ENCODE measurements at places on chromosomes 5 and 9.

- H3K27ac ChIP-seq: no peak overlapping the region
- H3K27me3 ChIP-seq: peaks cover 57% of the 10 kb centered on the region
- H3K36me3 ChIP-seq: no peaks in the 10 kb centered on the region
- peaks cover 10% of the 10 kb centered on the region for H3K4me1 ChIP-seq
- no peak for DNase-seq
These were observed 2.6 kb downstream of the PRLR start for GRCh38 chr5:35227720-35228119.

GRCh38 chr5:120354126-120354525, 110.0 kb upstream of the PRR16 start:
- H3K4me1 ChIP-seq: no peaks in the 10 kb centered on the region
- no peak for DNase-seq
- no peak overlapping the region for H3K27ac ChIP-seq
- H3K4me3 ChIP-seq: no peak overlapping the region
- no peaks in the 10 kb centered on the region for H3K27me3 ChIP-seq

DNA sequence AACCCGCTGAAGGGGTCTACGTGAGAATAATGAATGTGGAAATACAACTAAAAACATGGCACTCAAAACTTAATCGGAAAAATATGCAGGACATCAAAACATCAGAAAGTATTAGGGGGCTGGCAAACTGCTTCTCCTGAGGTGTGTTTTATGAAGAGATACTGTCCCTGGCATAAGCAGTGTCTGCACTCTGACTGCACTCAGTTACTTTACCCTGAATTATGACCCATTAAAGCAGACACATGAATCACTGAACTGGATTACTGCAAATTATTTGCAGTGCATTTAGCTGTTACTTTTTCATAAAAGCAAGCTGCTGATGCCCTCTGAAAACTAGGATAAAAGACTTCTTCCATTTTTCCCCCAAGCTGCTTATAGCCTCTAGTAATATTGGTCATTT, 164.9 kb downstream of the AP3B1 start:
- H3K27me3 ChIP-seq: no peaks in the 10 kb centered on the region
- H3K27ac ChIP-seq: no peak overlapping the region
- DNase-seq: no peak
- peaks cover 19% of the 10 kb centered on the region for H3K36me3 ChIP-seq

DNA sequence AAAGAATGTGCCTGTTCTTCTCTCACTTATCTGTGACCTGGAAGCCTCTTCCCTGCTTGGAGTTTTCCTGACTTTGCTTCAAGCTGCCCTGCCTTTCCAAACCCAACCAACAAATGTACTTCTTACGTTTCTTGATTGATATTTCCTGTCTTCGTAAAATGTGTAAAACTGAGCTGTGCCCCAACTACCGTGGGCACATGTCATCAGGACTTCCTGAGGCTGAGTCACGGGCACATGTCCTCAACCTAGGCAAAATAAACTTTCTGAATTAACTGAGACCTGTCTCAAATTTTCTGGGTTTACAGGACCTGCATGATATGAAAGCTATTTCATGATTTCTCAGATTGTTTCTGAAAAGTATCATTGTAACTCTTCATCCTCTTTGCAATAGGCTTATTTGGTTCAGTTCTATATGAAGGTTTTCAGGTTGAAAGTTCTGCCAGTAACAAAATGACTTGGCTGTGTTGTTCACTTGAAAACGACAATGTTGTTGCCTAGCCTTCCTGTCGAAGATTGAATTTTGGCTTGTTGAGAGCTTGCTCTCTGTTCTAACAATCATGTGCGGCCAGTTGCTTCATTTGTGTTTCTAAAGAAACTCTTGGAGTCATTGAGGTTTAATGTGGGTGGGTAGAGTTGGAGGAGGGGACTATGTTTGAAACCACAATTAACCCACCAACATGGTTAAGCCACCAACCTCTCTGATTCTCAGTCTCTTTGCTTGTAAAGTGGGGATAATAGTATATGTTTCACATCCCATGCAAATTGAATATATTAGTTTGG, 145.6 kb downstream of the FBXL7 start:
- DNase-seq: no peak
- H3K4me3 ChIP-seq: no peak overlapping the region
- no peaks in the 10 kb centered on the region for H3K4me1 ChIP-seq
- H3K36me3 ChIP-seq: no peaks in the 10 kb centered on the region
- H3K27ac ChIP-seq: no peak overlapping the region

- no peak overlapping the region for H3K4me3 ChIP-seq
- H3K4me1 ChIP-seq: no peaks in the 10 kb centered on the region
- H3K27ac ChIP-seq: no peak overlapping the region
- H3K27me3 ChIP-seq: no peaks in the 10 kb centered on the region
- DNase-seq: no peak
These were observed 823.2 kb downstream of the TLE1 start for GRCh38 chr9:80866121-80866520.

DNA sequence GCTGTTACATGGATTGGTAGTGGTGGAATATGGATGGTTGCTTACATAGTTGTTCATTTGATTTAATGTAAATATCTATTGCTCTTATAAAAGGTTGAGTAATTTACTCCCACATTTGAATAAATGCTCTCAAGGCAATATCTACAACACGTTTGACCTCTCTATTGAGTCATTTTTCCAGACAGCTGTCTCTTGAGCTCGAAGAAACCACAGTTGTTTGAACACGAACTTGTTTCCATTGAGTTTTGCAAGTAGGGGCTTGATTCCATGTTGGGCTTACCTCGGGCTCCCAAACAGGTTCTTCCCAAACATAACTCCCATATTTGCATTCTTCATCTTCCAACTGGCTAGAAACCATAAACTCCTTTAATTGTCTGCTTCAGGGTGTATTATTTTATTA, 115.0 kb upstream of the HMHB1 start:
- no peak overlapping the region for H3K4me3 ChIP-seq
- no peaks in the 10 kb centered on the region for H3K27me3 ChIP-seq
- DNase-seq: no peak
- no peaks in the 10 kb centered on the region for H3K36me3 ChIP-seq
- H3K4me1 ChIP-seq: peaks cover 2% of the 10 kb centered on the region

DNA sequence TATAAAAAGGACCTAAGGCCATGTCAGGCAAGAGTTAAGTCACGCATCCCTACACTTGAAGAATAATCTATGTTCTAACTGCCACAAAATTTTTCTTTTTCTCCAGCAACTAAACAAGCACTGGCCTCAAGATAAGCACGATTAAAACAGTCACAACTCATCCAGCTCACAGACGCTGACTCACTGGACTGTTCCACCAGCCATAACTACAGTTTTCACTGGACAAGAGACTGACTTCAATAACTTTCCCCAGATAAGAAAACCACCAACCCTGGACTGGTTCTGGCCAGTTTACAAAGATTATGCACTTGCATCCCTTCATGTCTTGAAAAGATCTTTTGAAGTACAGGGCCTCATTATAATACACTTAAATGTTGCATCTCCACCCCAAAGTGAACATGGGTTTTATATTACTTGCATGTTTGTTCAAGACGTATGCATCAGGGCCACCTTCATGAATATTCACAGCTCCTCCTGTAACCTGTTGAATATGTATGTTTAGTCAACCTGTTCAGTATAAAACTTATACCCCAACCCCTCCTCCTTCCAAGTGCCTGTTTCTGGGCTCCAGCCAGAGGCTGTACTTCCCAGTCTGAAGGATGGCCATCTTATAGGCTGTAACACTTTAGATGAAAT, 129.3 kb upstream of the EPB41L4A start:
- no peak overlapping the region for H3K4me3 ChIP-seq
- H3K36me3 ChIP-seq: no peaks in the 10 kb centered on the region
- H3K4me1 ChIP-seq: no peaks in the 10 kb centered on the region
- peaks cover 13% of the 10 kb centered on the region for H3K27me3 ChIP-seq
- no peak for DNase-seq
- H3K27ac ChIP-seq: no peak overlapping the region

DNA sequence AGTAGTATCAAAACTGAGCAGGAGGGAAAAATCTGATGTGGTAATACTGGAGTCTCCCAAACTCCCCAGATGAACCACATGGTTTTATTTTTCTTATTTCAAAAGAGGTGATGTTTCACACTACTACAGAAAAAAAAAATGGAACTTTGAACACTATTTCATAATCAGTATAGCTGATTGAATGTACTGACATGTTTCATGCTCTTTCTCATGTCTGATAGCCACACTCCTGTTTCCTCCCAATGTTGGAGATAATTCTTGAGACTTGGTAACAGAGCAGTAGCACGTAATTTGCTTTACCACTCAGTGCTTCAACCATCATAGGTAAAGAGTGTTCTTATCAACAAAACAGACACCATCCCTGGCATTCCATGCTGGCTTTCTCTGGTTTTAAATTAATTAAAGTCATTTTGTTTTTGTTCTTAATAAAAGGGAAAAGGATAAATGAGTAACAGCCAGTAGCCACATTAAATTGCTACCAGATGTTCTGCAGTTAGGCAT, 85.2 kb downstream of the MUSK start:
- no peaks in the 10 kb centered on the region for H3K27me3 ChIP-seq
- H3K27ac ChIP-seq: no peak overlapping the region
- H3K36me3 ChIP-seq: no peaks in the 10 kb centered on the region
- no peak overlapping the region for H3K4me3 ChIP-seq

DNA sequence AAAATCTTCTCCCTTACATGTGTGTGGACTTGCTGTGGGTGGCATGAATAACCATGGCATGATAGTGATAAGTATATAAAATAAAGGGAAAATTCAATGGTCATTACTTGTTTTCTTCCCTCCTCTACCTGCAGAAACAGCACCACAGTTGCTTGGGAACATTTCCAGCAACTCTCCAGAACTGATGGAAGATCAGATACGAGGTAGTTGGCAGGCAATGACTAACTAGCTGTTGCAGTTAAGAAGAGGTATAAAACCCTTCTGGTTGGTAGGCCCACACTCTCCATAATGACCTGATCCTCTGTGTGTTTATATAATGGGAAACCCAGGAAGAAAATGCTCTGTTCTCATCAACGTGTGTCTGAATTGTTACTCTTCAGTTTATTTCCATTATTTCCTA, 185.9 kb downstream of the SYK start:
- no peaks in the 10 kb centered on the region for H3K4me1 ChIP-seq
- no peak overlapping the region for H3K27ac ChIP-seq
- H3K4me3 ChIP-seq: no peak overlapping the region
- H3K27me3 ChIP-seq: peaks cover 31% of the 10 kb centered on the region

All from activated naive CD4-positive, alpha-beta T cell treated with anti-CD3 and anti-CD28 coated beads, Interleukin-2, amount 10 ng/mL, durations not matched to agents 7 days and 5 days (primary cell).